Adrenal gland (tissue), 19 donors: ENCODE measurements at places on chromosomes 6 and 20. TPM values are rescaled to one million over a fixed set of nuclear protein-coding genes. Genes with fewer than 3 reads are reported as not detected.

The DCDC2 gene
- 3.6 TPM for total RNA-seq

The CCN6 gene
- not detected for total RNA-seq

The RIPPLY2 gene
- total RNA-seq: 0.83 TPM

DNA sequence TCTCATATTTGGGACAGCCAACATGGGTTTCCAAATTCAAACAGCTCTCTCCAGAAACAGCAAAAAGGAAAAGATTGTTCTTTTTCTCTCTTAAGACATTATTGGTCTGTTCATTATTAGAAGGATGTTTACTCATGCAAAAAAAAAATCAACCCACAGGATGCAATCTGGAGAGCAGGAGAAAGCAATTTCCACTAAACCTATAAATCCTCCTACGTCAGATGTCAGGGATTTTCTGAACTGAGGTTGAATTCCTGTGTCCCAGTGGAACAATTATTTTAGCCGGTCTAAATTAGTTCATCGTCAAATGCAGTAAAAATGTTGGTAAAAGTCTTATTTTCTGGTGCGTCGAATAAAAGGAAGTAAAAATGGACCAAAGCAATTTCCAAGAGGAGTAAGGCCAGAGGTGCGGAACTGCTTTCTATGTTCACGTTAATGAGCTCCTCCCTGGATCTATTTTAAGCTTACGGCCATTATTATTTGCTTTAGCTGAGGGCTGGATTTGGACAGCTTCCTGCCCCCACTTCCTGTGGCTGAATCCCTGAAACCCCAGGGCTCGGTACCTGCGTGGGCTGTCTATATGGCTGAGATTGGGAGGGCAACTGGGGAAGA, at the start of gene GABRR1:
GABRR1 (minus strand) TSS at position 60 of the 612 bp plus-strand sequence; CDS start at position 24, 36 bp downstream.
- DNase-seq: no peak

DNA sequence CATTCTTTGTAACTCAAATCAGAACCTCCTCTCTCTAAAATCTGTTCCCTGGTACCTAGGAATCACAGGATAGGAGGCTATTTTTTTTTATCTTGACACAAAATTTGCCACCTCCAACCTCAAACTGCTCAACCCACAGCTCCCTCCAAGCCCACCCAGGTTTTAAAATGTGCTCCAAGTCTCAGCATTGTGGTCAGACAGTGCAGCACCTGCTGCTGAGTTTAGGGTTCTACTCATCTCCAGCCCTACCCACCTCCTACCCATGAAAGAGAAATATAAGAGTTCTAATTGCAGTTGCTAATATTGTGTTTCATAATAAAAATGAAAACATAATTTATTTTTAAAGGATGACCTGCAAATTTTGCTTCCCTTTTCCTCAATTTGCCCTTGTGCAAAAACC, 496.5 kb downstream of the MAFB start:
- DNase-seq: no peak

DNA sequence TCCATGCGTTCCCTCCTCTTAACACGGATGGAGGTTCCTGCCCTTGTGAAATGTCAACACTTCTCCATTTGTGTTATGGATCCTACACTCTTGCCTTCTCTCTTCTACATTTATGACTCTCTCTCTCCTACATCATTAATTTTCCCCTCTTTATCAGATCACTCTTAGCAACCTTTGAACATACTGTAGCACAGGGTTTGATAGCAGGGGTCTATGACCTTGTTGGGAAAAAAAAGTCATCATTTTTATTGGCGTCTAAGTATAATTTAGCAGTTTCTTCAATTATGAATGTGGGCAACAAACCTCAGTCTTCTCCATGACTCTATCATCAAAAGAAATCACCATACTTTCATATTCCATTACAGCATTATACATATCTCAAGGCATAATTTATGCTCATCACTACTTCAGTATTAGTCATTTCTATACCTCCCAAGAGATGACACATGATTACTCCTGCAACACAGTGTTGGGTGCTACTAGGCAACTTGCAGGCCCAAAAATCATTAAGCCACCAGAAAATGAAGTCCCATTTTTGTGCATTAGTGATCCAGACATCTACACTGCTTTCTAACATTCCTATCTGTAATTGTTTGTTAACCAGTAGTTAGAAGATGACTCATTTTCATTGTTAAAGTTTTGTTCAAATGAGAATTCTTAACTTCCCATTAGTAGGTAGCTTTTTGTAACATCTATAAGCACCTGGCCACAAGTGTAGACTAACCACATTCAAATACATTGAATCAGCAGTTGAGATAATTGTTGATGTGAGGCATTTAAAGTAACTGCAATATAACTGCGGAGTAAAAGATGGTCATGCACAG, 9.5 kb downstream of the CYP39A1 start:
- no peak for DNase-seq
